Osteocyte (in vitro differentiated cells): ENCODE measurements at places on chromosomes 11 and 22. TPM values are rescaled to one million over a fixed set of nuclear protein-coding genes. Genes with fewer than 3 reads are reported as not detected.
A peak's percentile ranks its signal among the peaks of the same experiment; 100 is the strongest.

DNA sequence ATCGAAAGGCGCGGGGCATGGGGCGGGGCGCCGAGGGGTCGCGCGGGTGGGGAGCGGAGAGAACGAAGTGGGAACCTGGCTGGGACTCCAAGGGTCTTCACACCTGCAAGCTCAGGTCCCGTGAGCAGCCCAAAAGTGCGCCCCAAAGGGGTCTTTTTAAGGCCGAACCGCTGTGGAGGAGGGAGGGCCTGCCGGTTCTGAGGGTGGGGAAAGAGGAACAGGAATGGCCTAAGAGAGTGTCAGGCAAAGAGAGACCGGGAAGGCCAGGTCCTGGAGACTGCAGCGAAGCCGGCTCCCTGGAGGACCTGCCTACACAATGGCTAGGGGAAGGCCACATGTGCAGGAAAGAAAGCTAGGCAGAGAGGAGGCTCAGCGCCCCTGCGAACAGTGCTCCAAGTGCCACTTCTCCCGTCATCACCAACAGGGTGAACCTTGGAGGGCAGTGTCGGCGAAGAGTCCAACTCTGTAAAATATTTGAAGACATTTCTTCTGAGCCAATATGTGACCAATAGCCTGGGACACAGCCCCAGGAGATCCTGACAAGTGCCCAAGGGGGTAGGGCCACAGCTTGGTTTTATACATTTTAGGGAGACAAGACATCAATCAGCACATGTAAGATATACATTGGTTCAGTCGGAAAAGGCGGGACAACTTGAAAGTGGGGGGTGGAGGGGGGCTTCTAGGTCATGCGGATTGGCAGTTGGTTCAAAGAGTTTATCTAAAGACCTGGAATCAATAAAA, 710 bp upstream of the DGCR2 start:
- DNase-seq: no peak

DNA sequence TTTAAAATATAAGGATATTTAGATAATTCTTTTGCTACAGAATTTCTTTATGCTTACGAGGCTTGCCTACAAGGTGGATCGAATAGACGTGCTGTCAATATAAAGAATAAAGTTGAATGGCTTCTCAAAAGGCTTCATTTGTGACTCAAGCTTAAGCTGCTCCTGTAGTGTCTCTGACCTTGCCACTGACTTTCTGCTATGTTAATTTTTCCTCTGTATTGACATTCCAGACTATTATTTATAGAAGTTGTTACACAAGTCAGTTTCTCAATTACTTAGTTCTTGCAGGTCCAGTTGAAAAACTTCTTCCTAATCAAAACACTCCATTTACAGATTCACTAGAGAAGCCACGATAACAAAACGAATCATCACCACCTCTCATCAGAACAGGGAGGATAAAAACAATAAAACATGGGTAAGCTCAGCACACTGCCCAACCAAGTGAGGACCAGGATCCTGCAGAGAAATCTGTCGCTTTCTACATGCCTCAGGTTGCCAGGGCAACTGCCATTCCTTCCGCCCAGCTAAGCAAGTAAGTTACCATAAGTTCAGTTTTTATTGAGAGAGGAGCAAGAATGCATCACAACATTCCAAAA, 39.0 kb upstream of the CHKA start:
- no peak for DNase-seq

DNA sequence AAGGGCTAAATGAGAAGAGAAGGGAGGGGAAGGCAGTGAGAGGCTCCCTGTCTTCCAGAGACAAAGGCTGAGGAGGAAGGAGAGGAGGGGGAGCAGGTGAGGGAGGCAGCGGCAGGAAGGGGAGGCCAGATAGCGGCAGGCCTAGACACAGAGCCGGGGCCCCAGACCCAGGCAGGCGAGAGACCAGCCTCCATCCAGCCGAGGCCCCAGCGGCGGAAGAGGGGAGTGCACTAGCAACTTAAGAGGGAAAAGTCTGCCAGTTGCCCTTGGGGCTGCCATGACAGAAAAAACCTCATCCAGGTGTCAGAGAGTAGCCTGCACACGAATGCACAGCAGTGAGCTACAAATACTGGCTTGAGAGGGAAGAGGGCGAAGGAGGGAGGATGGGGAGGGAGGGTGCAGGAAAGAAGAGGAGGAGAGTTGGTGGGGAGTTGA, 46.7 kb downstream of the IGLL1 start:
- DNase-seq: peak; percentile 82

DNA sequence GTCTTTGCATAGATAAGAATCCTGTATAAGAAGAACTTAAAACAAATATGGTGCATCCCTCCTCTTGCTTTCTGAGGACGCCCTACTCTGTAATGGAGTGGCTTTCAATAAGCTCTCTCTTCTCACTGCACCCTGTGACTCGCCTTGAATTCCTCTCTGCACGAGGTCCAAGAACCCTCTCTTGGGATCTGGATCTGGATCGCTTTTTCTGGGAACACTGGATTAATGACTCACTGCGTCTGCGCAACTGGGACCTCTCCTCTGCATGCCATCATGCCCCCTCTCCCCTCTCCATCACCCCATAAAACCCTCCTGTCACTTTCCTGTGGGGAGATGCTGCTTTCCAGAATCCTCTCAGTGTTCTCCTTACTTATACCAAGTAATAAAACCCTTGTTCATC, 15.1 kb upstream of the CABP2 start:
- DNase-seq: no peak

- DNase-seq: no peak
Measured at GRCh38 chr11:86745571-86745970, 54.8 kb upstream of the PRSS23 start.

DNA sequence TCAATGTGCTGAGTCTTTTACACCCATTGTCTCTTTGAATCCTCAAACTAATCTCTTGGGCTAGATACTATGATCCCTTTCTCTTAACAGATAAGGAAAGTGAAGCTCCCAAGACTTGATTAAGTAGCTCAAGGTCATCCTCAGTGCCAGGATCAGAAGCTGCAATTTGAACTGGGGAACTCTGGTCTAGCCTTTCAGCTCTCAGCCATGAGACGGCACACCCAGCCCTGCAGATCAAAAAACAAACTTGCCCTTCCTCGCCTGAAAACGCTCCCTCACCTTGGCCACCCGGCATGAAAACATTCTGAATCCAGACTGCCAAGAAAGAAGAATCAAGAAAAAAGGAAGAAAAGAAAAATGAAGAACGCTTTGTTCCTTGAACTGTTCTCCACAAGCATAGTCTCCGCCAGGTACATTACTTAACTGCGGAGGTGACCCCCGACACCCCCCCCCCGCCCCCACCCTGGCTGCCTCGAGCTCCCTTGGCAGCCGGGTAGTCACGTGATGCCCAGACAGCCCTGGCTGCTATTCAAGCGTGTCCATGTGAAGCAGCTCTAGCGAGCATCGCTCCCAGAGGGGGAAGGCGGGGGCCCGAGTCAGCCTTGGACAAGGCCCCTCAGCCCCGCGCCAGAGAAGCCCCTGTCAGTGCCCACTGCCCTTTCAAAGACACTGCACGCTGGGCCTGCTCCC, 451.2 kb downstream of the MIAT start:
- DNase-seq: no peak

DNA sequence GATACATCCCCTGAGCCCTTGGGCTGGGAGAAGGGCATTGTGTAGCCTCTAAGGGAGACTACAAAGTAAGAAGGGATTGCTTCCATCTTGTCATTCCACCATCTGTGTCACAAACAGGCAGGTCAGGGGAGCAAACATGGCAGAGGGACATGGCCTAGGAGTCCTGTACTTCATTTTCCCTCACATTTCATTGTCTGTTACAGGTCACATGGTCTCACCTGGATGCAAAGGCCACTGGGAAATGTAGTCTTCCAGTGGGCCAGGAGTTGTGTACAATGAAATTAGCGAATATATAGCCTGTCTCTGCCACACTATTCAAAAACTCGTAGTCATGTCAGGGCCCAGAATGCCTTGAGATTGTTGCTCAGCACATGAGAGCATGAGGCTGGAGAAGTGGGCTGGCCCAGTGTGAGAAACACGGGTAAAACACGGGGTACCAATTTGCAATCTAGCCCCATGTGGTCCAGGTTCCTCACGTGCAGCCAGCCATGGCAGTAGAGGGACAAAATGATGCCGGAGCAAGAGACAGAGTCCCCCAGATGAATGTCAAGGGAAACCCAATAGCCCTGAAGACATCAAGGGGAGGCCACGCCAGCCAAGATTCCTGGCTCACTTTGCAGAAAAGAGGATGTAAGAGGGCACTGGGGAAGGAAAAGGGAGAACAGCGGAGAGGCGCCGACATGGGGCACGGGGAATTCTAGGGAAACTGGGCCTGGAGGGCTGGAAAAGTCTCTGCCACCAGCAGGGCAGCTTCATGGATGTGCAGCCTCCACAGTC, 47.7 kb upstream of the EMID1 start:
- no peak for DNase-seq

DNA sequence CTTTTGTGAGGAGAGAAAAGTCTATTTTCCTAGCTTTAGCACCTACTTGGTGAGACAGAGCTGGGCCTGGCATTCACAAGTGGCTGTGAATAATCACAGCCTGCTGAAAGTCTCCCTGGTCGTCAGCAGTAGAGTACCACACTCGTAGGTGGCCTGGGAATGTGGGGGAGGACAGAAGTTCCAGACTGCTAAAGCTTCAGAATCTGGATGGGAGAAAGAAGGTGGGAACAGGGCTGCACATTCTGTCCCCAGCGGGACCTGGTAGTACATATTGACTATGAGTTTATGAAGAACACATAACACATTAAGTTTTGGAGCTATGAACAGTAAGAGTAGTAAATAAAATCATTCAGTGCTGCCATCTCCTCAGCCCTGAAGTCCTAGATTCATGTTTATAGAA, 19.0 kb upstream of the LIMK2 start:
- DNase-seq: no peak

GRCh38 chr11:35163209-35163608, 24.2 kb downstream of the CD44 start:
- DNase-seq: no peak

DNA sequence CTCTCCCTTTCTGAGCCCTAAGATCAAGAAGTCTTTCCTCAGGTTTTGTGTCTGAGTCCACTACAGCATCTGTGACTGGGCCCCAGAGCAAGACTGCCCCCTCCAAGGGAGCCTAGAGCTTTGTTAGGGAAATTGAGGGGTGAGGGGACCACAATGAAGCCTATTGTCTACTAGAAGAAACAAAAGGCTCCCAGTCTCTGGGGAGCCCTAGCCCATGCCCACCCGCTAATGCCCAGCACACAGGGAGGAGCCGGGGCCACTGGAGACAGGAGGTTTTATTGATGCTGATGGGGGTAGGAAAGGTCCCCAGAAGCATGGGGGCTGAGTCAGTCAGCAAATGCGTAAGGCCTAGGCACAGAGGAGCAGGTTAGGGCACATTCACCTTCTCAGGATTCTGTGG, 14.0 kb downstream of the RHOG start:
- no peak for DNase-seq

- DNase-seq: no peak
Measured at GRCh38 chr11:12261551-12261950, 115.8 kb upstream of the PARVA start.

DNA sequence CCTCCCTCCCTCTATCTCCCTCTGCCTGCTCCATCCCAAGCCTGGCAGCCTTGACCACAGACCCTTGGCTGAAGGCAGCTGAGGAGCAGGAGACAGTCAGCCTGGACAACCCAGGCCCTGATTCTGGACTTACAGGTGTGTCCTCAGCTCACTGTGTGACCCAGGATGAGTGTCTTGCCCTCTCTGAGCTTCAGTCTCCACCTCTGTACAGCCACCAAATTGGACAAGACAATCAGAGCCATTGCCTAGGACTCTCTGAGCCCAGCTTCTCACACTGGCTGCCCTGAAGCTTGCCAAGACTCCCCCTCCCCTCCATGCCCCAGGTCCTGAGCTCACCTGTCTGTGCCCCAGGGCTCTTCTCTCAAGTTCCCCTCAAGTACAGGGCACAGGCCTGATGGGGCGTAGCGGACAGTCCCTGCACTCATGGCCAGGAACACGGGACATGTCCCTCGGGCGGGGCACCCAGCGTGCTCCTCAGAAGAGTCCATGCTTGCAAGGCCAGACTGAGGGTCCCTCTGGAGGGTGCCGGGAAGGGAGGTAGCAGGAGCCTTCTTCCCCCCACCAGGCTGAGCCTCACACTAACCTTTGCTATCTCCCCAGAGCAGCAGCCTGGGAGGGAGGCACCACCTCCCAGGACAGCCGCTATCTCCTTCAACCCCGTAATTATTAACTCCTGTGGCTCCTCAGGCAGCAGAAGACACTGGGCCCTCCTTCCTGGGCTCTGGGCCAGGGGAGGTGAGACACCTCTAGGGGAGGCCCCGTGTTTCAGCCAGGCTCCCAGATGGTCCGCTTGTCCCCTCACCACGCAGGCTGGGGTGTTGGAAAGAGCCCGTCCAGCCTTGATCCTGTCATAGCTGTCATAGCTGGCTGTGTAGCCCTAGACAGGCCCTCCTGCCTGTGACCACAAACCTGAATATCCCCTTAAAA, 2.6 kb upstream of the RAB3IL1 start:
- peak; percentile 79 for DNase-seq

GRCh38 chr11:16412525-16413172, 56.3 kb upstream of the SOX6 start:
- no peak for DNase-seq

- no peak for DNase-seq
Measured at GRCh38 chr11:94194712-94195111, 66.1 kb downstream of the PANX1 start.

DNA sequence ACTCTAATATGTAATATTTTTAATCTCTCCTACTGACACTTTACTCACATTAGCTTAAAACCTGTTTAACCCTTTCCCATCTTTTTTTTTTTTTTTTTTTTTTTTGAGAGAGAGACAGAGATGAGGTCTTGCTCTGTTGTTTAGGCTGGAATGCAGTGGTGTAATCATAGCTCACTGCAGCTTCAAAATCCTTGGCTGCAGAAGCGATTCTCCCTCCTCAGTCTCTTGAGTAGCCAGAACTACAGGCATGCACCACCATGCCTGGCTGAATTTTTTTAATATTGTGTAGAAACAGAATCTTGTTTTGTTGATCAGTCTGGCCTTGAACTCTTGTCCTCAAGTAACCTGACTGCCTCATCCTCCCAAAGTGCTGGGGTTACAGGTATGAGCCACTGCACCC, 37.3 kb downstream of the PAMR1 start:
- no peak for DNase-seq

GRCh38 chr11:64448599-64449380, 89.8 kb downstream of the RPS6KA4 start:
- DNase-seq: peak; percentile 93

GRCh38 chr11:20060181-20060580, 100.1 kb downstream of the DBX1 start:
- DNase-seq: no peak

- DNase-seq: no peak
Measured at GRCh38 chr11:78208257-78209165, 19.8 kb downstream of the USP35 start.

DNA sequence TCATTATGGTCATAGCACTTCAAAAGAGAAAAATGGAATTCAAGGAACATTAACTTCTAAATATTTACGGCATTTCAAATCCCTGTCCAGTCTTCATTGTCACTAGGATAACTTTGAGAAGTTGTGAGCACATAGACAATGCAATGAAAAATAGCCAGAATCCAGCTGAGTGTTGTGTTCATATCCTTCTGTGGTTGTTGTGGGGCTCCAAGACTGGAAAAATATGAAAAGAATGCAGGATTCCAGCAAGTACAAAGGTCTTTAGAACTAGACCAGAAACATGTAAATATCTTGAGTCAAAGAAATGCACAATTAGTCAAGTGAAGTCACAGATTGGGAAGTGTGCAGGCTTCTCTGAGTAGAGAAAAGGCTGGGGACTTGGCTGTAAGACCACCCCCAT, 68.7 kb downstream of the WT1 start:
- no peak for DNase-seq

MPZL3 gene
- total RNA-seq: 0.37 and 0.40 TPM in 2 replicates

DTX4 gene
- total RNA-seq: 1.2 and 2.7 TPM in 2 replicates

AMPD3 gene
- 5.3 and 6.2 TPM in 2 replicates for total RNA-seq

IGF2 gene
- 521 and 590 TPM in 2 replicates for total RNA-seq

TREH gene
- total RNA-seq: not detected in 2 replicates

NUP160 gene
- total RNA-seq: 28.3 TPM in 2 replicates
